Ovary (tissue), 10 donors: ENCODE measurements at places on chromosomes 7 and 10.

DNA sequence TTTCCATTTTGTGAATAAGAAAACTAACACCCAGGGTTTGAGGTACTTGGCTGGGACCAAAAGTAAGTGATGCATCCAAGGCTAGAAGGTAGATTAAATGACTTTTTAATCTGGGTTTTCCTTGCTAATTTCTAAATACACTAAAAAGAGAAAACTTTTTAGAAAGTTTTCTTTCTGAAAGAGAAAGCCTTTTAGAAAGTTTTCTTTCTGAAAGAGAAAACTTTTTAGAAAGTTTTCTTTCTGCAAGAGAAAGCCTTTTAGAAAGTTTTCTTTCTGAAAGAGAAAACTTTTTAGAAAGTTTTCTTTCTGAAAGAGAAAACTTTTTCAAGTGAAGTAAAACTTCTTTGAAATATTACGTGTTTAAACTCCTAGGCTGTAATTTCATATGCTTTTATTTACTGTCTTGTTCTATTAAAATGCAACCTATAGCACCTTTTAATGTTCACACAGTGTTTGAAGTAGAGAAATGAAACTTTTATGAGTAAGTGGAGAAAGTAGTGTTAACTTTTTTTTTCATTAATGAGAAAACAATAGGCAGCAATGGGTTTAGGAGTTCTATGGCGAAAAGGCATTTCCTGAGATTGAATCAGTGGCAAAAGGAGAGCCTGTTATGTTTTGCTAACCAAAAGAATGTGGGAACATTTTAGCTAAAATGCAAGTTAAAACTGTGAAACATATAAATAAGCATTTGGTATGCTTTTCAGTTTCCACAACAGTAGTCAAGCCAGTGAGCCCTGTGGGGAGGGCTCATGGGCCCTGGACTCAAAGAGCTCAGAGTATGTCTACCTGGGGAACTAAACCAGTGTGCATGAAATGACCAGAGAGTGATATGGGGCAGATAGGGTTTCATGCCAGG lies 103.7 kb downstream of the RBM20 start:
- DNase-seq, result no peak

DNA sequence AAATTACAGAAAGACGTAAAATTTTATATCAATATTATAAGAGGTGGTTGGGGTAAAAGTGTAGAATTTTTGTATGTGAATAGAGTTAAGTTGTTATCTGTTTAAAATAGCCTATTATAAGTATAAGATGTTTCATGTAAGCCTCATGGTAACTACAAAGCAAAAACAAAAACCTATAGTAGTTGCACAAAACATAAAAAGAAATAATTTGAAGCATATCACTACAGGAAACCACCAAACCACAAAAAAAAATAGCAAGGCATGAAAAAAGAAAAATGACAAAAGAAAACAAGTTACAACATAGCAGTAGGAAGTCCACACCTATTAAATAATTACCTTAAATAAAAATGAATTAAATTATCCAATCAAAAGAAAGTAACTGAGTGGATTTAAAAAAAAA lies 12.4 kb upstream of the GSTK1 start:
- DNase-seq, result no peak

- no peak for DNase-seq
Measured at GRCh38 chr10:30309403-30309802, 39.7 kb downstream of the MTPAP start.

DNA sequence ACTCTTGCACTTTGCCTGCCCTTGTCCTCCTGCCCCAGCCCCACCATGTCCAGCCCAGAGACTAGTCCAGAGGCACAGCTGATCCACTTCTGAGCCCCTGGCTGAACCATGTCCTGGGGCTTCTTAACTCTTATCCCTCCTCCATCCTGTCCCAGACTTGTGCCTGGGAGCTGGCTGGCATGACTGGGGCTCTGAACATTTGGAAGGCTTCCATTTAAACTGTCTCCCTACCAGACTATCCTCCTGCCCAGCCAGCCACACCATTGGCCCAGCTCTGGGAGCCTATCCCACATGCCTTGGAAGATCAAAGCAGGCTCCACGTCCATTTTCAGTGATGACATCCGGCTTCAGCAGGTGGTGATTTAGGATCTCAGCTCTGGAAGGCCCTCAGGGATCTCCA lies 57.4 kb downstream of the FAM241B start:
- no peak for DNase-seq

GRCh38 chr7:86130268-86130667 lies 513.4 kb upstream of the GRM3 start:
- no peak for DNase-seq

GRCh38 chr10:75312440-75312839 lies 76.7 kb upstream of the COMTD1 start:
- no peak for DNase-seq

GRCh38 chr7:66182920-66183319 lies 22.2 kb upstream of the TPST1 start:
- DNase-seq, result no peak

DNA sequence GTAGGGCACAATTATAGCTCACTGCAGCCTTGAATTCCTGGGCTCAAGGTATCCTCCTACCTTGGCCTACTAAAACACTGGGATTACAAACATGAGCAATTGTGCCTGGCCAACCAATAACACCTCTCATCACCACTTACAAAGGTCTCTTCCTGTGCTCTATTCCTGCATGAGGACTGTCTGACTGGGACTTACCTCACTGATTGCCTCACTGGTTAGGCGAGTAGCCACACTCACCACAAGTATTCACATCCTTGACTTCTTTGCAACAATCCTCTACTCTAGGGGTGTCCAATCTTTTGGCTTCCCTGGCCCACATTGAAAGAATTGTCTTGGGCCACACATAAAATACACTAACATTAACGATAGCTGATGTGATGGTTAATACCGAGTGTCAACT lies 22.6 kb upstream of the PDIA4 start:
- no peak for DNase-seq

DNA sequence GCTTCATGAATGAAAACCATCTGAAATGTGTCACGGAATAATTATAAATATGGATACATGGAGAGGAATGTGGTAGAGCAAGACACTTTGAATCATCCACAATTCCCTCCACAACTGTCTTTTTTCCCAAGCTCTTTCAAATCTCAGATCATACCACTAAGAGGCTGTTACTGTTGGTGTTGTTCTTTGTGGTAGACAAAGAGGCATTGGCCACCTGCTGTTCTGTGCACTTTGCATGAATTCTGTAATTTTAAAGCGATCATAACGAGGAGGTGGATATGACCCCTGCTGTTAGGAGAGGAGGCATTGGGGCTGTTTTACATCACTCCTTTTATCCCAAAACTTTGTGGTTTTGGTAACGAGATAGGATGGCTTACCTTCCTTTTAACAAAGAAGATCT lies 141.2 kb upstream of the KLF6 start:
- no peak for DNase-seq

GRCh38 chr7:76294344-76295024 lies 8.0 kb upstream of the HSPB1 start:
- peak; percentile 96 for DNase-seq

DNA sequence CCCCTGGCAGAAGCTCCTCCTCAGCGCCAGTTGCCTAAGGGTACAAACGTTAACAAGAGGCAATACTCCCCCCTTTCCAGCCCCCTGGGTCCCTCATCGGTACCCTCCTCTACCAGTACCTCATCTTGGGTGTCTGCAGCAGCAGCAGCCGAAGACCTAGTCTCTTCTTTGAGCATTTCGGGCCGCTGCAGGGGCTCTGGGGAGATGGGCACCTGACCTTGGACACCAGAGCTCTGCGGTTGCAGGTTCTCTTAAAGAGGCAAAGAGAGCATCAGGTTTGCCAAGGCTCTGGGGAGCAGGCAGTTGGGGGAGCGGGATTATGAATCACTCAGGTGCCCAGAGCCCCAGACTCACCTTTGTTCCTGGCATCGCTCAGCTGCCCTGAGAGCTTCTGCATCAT lies 3.5 kb downstream of the FBXL15 start:
- DNase-seq, result peak; percentile 33

GRCh38 chr10:88523739-88524400 lies 59.2 kb downstream of the RNLS start:
- no peak for DNase-seq

GRCh38 chr7:15682751-15683245 lies 3.7 kb downstream of the MEOX2 start:
- no peak for DNase-seq

GRCh38 chr7:90455163-90456030 lies 14.0 kb upstream of the PTTG1IP2 start:
- DNase-seq, result no peak

GRCh38 chr7:40747856-40748255 lies 613.1 kb downstream of the SUGCT start:
- DNase-seq, result no peak

- no peak for DNase-seq
Measured at GRCh38 chr7:20229646-20230500, 12.7 kb upstream of the MACC1 start.

DNA sequence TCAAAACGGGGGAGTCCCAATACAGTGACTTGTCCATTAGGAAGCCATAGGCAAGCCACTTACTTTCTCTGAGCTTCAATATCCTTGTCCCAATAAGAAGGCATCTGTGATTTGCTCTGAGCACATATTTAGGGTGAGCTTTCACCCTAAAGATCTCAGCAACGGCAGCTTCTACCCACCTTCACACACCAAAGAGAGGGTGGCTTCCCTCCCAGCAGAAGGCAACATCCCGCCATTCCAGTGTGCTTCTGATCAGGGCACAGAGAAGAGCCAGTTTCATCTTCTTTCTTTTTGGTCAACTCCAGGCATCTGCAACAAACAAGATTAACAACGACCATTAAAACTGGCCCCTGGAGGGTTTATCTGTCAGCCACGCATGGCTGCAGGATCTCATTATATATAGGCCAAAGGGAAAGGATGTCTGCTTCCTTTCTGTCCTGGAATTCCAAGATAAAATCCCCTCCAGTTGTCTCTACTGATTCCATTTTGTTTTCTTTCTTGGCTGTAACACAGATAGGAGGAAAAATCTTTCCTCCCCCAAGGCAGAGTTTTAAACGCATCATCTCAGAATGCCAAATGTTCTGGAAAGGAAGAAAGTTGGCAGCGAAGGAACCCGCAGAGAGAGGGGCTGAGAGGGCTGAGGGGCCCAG lies 491 bp upstream of the SH2D4B start:
- DNase-seq, result no peak

GRCh38 chr7:69811476-69812308 lies 213.4 kb downstream of the AUTS2 start:
- DNase-seq, result no peak

GRCh38 chr10:42743697-42744096 lies 38.9 kb upstream of the BMS1 start:
- no peak for DNase-seq

DNA sequence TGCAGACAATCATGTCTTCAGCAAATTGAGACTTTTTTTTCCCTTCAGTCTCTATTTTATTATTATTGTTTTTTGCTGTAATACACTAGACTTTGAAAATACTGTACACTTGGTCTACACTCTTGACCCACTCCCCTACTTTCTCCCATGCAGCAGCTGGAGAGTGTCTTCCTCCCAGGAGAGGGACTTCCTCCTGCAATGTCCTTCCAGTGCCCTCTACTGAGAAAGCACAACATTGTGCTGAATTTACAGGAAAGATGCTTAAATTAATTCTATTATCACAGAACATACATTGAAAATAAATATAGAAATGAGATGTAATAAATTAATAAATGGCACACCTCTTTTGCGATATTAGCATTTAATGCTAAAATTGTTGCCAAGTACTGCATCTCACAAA lies 411.3 kb downstream of the CCSER2 start:
- no peak for DNase-seq

GRCh38 chr7:50449501-50449880 lies 659 bp downstream of the FIGNL1 start:
- DNase-seq, result no peak
